ENCODE measurements at places on chromosomes 12 and 14. TPM values are rescaled to one million over a fixed set of nuclear protein-coding genes. Genes with fewer than 3 reads are reported as not detected.

The ATL1 gene
- 1.5 TPM for total RNA-seq

The DACT1 gene
- total RNA-seq: 0.15 TPM

The SYCP3 gene
- total RNA-seq: not detected

The HVCN1 gene
- 0.87 TPM for total RNA-seq

GRCh38 chr14:20343862-20344220 lies 406 bp downstream of the PARP2 start:
- no peak for DNase-seq

DNA sequence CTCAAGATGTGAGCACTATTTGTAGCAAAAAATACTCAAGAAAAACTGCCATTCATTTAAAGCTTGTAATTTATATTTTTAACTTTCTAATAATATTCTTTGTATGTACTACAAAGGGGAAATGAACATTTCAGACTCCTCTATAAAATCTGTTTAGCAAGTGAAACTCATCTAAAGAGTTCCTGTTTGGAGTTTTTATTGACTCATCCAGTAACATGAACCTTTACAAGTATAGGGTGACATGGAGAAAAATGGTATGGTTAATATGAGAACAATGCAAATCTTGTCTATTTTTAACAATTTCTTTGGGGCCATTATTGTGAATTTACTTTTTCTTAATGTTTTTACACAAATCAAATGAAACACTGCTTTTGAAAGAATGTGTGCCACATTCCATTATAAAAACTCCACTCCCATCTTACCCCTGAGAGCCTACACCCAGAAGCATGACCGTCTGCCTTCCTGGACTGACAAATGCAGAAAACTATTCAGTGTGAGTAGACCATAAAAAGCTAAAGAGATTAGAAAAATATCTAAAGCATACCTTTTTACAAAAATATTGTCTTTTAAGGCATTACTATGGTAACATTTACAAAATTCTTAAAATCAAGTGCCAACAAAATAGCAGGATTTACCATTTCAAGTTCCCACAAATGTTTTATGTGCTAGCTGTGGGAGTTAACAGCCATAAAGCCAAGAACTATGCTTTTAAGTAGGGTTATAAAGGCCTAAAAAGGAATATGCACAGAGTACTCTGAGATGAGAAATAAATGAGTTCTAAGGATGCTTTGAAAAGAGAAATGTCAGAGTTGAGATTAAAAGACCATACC lies 144.0 kb downstream of the ADAMTS20 start:
- no peak for DNase-seq

DNA sequence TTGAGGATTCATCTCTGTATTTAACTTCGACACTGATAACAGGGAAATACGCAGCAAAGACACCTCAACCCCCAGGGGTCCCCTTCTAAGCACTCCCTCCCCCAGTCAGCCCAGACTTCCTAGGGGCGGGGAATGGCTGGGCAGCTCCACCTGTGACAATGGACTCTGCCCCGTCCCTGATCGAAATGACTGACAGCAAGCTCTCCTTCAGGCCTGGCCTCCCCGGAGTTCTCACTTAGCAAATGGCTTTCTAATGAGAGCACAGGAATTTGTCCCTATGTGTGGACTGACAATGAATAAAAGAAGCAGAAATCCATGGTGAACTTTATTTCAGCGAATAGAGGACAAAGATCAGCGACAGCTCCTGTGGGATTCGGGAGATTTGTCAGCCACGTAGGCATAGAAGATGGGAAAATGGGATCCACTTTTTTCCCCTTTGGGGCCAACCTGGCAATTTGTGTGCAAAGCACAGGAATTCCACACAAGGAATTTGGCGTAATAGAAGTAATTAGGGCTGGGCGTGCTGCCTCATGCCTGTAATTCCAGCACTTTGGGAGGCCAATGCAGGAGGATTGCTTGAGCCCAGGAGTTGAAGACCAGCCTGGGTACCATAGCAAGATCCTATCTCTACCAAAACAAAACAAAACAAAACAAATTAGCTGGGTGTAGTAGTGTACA lies 63.8 kb downstream of the TNFAIP2 start:
- no peak for DNase-seq

DNA sequence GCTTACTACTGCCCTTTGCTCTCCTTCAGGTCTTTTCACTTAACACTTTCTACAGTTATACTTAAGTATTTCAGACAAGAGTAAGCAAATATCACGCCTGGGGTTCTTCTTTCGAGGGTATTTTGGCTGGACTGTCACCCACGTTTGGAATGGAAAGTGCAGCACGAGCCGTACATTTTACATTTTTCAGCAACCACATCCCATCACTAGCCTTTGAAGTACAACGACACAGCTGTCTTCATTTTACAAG lies 349 bp upstream of the FAM177A1 start:
- no peak for DNase-seq

DNA sequence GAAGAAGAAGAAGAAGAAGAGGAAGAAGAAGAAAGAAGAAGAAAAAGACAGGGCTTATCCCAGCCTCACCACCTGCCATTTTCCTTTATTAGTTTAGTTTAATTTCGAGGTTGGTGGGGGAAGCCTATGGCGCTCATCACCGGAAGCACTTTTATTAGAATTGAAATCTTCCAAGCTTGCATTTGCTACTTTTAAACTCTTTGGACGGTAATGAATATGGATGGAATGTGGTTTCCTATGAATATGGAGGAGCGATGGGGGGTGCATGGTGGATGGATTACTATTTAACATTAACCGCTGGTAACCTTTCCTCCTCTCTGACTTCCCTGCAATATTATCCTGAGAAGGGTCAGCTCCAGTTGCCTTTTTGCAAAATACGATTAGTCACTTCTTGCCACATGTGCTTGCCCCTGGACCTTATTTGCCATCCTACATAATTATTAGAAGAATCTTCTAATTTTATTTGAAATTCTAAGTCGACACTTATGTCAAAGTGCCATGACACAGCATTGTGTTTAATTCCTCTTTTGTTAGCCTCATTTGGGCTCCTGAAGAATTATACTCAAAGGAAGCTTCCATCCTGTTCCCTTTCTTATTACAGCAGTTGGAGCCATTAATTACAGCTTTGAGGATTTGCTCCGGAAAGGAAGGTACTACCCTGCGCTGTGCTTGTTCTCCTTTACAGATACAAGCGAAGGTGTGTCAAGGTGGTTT lies 424.5 kb downstream of the VRK1 start:
- no peak for DNase-seq

DNA sequence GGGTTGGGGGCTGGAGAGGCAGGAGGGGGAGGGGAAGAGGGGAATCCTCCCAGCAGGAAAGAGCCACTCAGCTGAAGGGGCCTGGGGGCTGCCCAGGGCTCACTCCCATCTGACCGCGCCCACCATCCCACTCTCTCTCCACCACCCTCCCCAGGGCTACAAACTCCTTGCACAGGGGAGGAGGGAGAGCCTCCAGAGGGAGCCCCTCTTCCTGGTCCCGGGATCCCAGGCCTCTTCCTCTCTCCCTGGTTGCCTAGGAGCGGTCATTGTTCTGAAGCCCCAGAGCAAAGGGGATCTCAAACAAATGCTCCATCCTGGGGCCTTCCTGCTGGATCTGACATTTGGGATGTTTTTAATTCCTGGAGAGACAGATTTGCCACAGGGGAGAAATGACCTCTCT lies 39.8 kb upstream of the DLK1 start:
- DNase-seq: no peak

DNA sequence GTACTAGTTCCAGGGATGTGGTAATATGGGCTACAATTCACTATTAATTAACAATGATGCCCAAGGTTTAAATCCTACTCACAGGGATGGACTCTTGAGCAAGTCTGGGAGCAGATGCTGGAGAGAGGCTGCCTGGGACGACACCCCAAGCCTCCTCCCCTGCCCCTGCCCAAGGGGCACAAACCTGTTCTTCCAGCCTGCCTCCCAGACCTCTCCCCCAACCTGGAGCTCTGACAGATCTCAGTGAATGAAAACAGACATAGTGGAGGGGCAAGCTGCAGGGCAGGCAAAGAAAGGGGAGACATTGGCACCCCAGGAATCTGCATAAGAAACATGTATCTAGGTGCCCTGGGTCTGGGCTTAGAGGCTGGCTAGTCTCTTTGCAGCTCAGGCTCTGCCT lies 5.8 kb downstream of the KDM2B start:
- no peak for DNase-seq

DNA sequence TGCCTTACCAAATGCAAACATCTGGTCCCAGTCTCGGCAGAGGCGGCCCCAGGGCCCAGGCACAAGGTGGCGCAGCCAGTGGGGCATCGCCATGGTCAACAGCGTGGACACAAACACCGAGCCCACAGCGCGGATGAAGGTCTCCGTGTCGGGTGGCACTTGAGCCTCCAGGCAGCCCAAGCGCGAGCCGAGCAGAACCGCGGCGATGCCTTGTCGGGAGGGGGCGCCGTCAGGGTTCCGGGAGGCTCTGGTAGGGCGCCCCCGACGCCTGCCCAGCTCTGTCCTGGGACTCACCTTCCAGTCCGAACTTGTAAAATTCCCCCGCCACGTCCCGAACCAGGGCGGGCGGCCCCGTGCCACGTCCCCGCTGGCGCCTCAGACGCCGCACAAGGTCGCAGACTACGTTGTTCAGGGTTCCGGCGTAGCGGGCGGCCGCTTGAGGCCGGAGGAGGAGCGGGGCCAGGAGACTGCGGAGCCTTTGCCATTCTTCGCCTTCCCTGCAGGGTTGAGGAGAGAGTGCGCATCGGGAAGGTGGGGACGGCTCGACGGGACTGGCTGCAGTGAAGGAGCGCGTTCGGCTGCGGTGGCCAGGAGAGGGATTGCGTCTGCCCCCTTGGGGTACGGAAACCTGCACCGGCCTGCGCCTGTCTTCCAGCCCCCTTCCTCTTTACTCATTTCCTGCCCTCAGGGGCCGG lies 1.7 kb downstream of the CYP27B1 start:
- no peak for DNase-seq

- DNase-seq: no peak
Observed at GRCh38 chr12:2355604-2356003, 302.8 kb downstream of the CACNA1C start.

GRCh38 chr12:89995870-89996269 lies 287.2 kb upstream of the ATP2B1 start:
- no peak for DNase-seq

GRCh38 chr12:122966743-122967550 lies 684 bp upstream of the ABCB9 start:
- no peak for DNase-seq

- DNase-seq: no peak
Observed at GRCh38 chr14:77238356-77238755, 32.6 kb downstream of the NGB start.

DNA sequence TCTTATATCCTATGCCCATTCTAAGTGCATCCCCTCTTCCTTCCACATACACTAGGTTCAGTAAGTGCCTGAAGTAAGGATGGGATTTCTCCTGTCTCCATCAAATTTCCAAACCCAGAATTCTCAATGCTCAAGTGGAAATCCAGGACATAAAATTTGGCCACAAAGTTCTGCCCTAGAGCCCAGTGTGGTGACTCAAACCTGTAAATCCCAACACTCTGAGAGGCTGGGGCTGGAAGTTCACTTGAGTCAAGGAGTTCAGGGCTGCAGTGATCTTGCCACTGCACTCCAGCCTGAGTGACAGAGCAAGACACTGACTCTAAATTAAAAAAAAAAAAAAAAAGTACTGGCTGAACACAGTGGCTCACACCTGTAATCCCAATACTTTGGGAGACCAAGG lies 4.5 kb upstream of the ARF3 start:
- DNase-seq: no peak

DNA sequence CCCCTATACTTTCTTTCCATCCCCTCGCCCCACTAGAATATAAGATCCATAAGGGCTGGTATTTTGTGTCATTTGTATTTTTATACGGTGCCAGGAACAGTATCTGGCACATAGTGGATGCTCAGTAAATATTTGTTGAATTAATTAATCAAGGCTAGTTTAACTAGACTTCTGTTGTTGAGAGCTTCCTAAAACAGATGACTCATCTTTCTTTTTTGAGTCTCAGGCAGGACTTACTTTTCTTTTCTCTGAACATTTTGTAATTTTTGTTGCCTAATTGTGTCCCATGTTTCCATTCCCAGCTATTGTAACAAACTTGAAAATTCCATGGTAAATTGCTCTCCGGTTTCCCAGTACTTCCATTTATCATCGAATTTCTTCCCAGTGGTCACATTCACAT lies 16.7 kb downstream of the STK38L start:
- DNase-seq: no peak

GRCh38 chr12:54304187-54304810 lies 3.5 kb upstream of the NFE2 start:
- no peak for DNase-seq

DNA sequence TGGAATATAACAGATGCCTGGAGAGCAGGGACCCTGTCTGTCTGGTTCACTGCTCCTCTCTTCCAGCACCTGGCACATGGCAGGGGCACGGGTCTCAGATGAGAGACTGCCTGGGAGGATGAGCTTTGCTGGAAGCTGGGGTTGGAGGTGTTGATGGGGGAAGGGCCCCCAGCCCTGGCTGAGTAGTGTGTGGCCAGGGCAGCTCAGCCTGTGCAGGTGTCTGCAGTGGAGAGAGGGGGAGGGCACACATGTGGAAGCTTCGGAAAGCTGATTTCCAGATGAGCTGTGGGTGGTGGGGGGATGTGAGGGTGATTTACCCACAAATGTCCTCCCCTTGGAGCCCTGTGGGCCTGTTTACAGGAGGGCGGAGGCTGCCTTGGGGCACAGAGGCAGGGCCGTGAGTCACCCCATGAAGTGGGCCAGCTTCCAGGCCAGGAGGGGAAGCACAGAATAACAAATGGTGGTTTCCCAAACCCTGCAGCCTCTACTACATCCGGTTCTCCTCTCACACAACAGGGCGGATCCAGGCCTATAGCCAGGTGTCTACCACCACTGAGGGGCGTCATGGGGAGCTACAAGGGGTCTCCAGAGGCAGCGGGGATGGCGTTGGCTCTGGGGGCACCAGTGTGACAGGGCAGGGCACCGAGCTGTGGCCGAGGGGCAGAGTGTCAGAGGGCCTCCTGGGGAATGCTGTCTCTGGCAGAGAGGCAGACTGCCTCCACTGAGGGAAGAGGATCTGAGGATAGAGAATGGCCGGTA lies 11.0 kb downstream of the KRT7 start:
- peak; percentile 79 for DNase-seq

- no peak for DNase-seq
Observed at GRCh38 chr14:37988472-37988871, 219.2 kb upstream of the SSTR1 start.

- no peak for DNase-seq
Observed at GRCh38 chr12:62700091-62700880, 233.7 kb downstream of the MON2 start.

DNA sequence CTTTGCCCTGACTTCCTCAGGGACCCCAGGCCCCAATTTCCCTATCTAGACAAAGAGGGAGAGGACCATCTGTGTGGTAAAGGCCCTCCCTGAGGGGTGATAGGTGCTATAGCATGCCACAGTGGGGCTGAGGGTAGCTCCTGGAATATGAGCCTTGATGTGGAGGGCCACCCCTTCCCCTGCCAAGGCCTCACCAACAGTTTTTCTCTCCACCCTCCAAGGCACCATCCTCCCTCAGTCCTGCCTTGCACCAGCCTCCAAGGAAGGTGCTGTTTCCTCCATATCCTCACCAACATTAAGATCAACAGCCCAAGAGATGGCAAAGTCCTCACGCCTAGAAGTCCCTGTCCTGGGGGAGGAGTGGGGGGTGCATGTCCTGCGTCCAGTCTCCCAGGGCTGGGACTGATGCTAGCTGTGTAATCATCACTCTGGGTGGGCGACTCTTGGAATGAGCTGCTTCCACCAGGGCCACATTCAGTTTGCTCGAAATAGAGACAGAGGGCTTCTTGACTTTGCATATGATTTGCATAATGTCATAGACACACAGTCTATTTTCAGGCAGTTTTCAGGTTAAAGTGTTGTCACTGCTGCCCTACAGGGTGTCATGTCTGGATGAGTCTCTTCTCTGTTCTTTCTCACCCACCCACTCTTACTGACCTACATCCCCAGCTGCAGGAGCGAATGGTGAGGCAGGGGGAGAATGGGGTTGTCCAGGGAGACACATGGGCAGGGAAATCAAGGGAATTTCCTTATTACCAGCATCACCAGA lies 17.4 kb downstream of the ACVRL1 start:
- DNase-seq: no peak
